ENCODE measurements at places on chromosomes 16 and 17.

DNA sequence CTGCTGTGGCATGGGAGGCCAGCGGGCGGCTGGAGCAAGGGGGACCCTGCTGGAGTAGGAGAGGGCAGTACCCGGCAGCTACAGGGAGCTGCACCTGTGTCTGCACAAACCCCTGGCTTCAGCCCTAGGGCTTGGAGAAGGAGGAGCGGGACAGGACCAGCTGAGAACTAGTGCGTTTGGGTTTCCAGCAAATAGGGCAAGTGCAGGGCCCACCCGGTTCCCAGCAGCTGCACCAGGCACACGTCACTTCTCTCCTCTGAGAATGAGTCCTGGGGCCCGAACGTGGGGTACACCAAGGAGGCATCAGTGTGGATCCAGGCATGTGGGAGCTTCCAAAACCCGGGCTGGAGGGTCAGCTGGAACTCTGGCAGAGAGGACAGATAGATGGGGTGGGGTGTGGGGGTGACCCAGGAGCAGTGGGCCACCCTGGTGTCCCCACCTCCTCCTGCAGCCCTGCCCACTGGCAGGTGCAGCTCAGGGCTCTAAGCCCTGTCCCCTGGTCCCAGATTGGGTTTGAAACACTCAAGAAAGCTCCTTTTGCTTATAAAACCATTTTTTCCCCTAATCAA, 5.6 kb downstream of the C16orf89 start:
- DNase-seq, result no peak

DNA sequence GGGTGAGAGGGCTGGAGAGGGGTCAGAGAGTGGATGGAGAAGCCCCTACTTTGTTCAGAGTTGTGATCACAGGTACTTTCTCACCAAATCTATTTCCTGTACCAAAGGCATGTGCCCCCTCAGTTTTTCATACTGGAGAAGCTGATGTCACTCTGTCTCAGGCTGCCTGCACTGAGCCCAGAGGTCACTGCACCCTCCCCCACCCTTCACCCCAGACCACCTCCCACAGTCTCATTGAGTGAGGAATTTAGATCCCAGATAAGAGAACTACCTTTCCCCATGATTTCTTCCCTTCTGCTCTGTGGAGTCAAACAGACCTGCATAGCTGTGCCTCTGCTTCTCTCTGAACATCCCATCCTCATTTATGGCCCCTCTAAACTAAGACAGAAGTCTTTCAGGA, 140.0 kb upstream of the IRX6 start:
- DNase-seq, result no peak

GRCh38 chr16:87075319-87075860, 241.8 kb downstream of the C16orf95 start:
- no peak for DNase-seq

DNA sequence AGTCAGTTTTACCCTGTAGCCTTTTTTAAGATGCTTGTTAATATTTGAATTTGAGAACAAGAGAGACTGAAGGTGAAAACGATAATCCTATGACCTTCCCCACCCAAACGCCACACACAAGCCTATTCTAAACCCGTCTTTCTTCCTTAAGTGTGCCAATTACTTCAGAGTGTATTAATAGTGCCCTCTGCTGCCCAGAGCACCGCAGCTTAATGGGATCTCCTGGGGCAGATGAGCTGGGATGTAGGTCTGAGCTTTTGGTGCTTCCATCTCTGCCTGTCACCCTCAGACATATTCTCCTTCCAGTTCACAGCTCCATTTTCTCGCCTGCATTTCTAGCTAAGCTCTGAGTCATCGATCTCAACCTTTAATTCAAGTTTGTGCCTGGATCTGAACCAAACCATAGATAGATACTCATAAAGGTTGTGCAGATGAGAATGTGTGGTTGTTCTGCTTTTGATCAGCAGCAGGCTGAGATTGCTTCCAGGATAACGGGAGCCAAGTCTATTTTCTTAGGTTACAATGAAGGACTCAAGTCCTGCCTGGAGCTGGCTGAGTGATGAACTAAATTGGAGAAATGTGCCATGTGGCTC, 46.4 kb upstream of the CDH13 start:
- DNase-seq, result no peak

DNA sequence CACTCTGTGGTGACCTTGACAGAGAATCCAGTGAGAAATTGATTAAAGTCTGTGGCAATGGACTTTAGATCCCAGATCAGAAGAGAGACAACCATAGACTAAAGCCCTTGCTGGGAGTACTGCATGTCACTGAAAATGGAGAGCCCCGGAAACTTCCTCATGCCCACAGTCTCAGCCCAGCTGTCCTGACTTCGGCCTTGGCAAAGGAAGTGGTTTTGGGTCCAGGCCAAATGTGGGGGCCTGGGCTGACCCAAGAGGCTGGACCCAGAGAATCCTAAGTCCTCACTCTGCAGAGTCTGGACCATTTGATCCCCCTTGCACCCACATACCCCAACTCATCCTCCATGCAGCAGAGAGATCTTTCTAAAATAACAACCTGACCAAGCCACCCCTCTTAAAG, 4.7 kb upstream of the BEAN1 start:
- DNase-seq, result peak; percentile 38

GRCh38 chr17:28396635-28397239, 9.3 kb downstream of the SLC46A1 start:
- DNase-seq, result no peak

DNA sequence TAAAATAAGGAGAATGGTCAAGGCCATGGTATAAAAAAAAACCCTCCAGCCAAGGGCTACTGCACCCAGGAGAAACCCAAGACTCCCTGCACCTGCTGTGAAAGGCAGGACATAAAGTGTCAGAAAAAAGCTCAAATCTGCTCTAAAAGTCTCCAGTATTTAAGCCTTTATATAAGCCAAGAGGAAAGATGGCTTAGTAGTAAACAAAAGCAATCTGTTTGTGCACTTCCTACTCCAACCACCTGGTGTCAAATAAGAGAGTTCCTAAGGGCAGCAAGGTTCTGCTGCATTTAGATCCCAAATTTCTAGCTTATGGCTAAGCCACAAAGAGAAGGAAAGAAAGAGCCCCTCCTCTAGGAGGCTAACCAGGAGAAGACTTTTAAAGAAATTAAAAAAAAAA, 20.6 kb downstream of the ACSM1 start:
- DNase-seq, result no peak

DNA sequence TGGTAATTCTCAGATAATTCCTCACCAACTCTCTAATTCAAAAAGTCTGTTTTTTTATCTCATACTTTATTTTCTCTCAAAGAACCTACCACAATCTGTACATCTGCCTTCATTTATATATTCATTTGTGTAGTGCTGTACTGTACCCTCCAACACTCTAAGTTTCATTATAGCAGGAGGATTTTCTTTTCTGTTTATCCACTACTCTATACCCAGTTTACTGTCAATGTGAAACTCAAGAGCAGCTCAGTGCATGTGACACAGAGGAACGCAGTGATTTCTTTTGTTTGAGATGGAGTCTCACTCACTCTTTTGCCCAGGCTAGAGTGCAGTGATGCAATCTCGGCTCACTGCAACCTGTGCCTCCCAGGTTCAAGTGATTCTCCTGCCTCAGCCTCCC, 117.8 kb downstream of the ADAMTS18 start:
- no peak for DNase-seq

DNA sequence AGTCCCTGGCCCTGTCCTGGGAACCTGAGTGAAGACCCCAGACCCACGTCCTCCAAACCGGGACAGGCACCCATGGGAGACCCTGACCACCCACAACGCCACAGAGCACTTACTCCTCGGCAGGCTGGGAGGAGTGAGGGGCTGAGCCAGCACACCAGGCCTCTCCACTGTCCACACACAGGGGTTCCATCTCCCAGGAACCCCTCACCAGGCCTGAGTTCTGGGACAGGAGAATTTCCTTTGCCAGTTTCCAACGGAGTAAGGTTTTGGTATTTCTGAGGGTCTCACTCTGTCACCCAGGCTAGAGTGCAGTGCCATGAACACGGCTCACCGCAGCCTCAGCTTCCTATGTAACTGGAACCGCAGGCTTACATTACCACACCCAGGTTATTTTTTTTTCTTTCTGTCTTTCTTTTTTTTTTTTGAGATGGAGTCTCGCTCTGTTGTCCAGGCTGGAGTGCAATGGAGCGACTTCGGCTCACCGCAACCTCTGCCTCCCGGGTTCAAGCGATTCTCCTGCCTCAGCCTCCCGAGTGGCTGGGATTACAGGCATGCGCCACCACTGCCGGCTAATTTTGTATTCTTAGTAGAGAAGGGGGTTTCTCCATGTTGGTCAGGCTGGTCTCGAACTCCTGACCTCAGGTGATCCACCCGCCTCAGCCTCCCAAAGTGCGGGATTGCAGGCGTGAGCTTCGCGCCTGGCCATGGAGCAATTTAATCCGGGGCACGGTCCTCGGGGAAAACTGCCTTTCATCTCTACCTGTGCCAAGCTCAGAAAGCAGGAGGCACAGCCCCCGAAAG, 1.6 kb downstream of the PGAP6 start:
- no peak for DNase-seq

- DNase-seq, result no peak
Measured at GRCh38 chr17:48970224-48970623, 1.8 kb upstream of the GIP start.

DNA sequence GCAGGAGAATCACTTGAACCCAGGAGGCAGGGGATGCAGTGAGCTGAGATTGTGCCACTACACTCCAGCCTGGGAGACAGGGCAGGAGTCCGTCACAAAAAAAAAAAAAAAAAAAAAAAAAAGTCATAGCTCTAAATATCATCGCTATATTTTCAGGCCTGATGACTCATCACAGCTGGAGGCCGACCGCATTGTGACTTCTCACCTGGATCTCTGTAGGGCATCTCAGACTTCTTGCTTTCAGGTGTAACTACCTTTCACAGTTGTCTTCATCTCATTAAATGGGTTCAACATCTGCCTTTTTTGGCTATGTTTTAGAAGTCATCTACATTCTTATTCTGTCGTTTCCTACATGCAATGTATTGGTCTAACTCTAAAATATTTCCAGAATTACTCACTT, 353.1 kb upstream of the MON1B start:
- DNase-seq, result no peak

DNA sequence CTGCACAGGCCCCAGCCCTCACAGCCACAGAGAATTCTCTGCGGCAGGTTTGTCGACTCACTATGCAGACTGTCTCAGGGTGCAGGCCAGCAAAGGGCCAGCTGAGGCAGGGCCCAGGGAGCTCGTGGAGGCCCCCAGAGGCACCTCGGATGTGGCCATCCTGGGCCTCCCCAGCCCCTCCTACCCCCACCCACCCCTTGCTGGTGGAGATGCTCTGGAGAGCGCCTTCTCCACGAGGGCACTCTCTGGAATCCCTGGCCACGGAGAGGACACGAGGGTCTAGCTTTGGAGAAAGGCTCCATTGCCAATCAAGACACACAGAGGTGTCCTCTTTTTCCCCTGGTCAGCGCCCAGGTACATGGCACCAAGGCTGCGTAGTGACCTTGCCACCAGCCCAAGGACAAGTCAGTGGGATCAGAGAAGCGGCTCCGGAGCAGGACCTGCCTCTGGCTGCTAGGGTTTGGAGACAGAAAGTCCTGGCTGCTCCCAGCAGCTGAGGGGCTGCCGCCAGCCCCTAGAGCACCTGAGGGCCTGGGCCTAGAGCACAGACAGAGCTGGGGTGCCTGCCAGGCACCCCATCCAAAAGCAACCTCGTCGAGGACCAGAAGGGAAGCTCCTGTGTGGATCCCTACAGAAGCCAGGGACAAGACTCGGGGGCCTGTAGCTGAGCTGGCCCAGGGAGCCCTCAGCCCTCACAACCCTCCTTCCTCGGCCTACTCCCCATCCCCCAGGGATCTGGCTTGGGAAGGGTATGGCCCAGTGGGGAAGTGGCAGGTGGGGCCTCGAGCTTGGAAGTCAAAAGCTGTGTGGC, 18.7 kb downstream of the ARL2BP start:
- DNase-seq, result no peak

- no peak for DNase-seq
Measured at GRCh38 chr16:67780847-67781564, 25.4 kb downstream of the RANBP10 start.

- peak; percentile 23 for DNase-seq
Measured at GRCh38 chr17:76266244-76266938, 1.2 kb downstream of the UBALD2 start.

DNA sequence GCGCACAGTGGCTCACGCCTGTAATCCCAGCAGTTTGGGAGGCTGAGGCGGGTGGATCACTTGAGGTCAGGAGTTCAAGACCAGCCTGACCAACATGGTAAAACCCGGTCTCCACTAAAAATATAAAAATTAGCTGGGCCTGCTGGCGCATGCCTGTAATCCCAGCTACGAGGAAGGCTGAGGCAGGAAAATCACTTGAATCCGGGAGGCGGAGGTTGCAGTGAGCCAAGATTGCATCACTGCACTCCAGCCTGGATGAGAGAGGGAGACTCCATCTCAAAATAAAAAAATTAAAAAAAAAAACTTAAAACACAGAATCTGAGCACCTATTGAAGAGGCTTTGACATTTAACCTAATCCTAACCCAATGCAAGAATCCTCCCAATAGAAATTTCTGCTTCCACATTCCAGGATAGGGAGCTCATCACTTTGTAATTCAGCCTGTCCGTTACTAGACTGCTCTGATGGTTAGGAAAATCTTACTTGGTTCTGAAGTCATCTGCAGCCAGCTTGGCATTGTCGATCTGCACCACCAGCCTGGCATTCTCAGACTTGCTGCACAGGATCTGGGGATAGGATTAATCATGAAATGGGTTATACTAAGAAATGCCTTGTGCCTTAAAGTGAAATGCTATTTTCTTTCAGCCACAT, 2.1 kb downstream of the KRT33B start:
- DNase-seq, result no peak

- no peak for DNase-seq
Measured at GRCh38 chr17:47684025-47684424, 9.9 kb upstream of the TBKBP1 start.

GRCh38 chr17:31678431-31678830, 180.6 kb downstream of the COPRS start:
- DNase-seq, result peak; percentile 22

GRCh38 chr17:78144736-78145641, 1.2 kb upstream of the C17orf99 start:
- DNase-seq, result no peak
